Activated T-cell treated with anti-CD3 and anti-CD28 coated beads for 1 hour (primary cell): ENCODE measurements at places on chromosomes 2 and 18.
A peak's percentile ranks its signal among the peaks of the same experiment; 100 is the strongest.

- no peak for DNase-seq
Measured at GRCh38 chr2:231244382-231245248, 46.2 kb downstream of the ARMC9 start.

GRCh38 chr18:61755555-61755954, 137.3 kb downstream of the RNF152 start:
- no peak for DNase-seq

GRCh38 chr2:19752500-19752899, 149.3 kb downstream of the TTC32 start:
- no peak for DNase-seq

DNA sequence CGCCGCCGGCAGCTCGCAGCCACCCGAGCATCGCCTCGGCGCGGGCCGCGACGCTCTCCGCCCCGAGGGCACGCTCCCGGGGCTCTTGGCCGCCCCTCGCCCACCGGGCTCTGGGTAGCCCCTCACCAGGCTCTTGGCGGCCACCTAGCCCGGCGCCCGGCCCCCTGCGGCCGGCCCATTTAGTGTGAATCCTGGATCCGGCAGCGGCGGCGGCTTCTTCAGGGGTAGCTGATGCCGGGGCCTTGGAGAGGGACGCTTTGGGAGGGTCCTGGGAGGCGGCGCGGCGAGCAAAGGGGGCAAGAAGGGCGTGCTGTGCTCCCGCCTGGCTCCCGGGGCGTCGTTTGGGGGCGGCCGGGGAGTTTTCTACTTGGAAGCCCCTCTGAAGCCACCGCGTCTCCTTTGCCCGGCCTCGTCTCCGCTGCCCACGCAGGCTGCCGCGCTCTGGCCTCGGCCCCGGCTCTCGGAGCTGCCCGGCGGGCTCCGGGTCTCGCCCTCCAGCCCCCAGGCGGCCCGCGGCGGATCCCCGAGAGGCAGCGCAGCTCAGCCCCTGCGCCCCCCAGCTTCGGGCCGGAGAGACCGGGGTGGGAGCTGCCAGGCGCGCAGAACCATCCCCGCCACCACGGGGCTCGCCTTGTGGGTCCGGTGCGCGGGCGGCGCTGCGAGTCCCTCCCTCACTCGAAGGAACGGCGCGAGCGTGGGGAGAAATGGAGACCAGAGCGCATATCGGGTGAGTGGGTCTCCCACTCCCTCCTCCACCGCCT, 509 bp downstream of the PIEZO2 start:
- no peak for DNase-seq

- DNase-seq: no peak
Measured at GRCh38 chr2:43192744-43193651, 33.4 kb downstream of the ZFP36L2 start.

- no peak for DNase-seq
Measured at GRCh38 chr2:195824478-195824877, 167.5 kb downstream of the SLC39A10 start.

DNA sequence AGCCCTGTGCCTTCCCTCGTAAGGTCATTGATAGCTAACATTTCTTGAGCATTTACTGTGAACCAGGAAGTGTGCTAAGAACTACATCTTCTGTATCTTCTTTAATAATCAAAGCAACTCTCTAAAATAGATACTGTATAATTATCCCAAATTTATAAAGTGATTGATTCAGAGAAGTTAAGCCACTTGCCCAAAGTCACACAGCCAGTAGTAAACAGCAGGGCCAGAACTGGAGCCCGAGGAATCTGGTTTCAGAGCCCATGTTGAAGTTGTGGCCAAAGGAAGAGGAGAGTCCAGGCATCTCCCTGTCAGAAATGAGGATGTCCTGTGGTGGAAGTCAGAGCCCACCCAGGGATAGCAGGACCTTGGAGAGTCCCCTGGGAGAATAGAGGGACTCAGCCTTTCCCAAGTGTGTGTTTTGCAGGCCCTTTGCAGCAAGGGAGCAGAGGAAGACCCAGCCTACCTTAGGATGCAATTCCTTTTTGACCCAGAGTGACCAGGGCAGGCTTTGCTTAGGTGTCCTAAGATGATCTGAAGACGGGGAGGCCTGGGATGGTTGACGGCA, 134.2 kb downstream of the DYSF start:
- no peak for DNase-seq

DNA sequence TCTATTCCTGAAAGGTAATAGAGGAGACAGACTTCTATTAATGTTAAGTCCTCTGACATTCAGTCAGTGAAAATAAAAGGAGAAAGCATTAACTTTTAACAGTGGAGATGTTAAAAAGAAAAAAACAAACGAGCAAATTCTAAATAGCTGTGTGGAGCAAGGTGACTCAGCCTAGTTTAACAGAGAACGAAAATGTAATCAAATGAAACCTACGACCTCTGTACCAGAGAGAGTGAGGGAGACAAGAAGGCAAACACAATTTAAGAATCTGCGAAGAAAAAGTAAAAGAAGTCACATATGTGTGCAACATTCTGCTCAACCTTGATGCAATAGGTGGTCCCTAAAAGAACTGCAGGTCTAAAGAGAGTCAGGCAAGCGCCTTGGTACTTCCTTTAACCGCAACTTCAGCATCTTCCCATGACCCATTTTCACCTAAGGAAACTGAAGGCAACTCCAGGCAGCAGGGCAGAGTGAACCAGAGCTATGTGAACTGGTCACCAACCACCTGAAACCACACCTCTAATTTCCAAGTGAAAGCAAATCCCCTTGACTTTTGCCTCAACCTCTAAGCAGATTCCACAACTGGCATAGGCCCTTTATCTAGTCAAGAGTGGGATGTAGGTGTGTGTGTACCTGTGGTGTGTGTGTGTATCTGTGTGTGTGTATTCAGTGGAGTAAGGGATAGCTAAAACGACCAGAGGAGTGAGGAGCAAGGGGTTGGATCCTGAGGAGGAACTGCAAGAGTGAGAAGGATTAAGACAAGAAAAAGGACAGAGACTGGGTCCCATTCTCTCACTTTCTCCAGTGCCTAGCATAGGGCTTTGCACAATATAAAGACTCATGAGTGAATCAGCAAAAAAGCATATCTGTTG, 43.0 kb downstream of the FIGN start:
- DNase-seq: no peak

DNA sequence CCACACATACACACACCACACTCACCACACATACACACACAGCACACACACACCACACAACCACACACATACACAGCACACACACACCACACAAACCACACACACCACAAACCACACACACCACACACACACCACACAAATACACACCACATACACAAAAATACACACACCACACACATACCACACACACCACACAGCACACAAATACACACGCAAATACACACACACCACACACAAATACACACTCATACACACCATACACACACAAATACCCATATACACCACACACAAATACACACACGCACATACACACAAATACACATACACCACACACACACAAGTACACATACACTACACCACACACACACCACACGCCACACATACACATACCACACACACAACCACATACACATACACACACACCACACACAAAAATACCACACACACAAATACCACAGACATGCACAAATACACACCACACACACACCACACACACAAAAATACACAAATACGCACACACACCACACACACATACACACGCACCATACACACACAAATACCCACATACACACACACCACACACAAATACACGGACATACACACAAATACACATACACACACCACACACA, 134.6 kb upstream of the TWIST2 start:
- DNase-seq: no peak

DNA sequence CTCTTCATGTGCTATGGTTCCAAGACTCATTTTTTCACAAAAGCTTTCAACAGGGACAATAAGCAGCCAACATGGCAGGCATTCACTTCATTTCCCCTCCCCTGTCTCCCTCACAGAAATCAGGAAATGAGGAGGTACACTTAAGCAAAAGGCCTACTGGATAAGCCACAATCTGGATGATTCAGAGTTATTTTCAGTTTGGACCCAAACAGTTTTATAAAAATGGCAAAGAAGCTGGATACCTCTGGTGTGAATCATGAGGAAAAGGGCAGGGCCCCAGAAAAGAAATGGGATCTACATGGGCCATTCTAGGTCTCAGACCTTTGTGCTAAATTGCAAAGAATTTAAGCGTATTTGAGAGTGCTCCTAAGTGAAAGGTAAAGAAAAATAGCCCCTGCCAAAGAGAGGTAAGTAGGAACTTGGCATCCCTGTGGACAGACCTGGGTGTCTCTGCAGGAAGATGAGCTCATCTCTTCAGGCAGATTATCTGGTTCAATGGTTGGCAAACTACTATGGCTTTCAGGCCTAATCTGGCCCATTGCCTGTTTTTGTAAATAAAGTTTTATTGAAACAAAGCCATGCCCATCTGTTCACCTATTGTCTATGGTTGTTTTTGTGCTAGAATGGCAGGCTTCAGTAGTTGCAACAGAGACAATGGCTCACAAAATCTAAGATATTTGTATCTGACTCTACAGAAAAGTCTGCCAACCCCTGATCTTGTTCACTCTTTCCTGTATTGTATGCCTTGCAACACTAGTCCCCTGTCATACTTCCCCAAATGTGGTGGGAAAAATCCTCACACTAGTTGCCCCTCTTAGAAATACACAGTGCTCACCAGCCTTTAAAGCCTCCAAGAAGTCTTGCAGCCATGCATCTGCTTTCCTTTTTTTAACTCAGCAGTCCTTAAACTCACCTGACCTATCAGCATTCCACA, 315.0 kb downstream of the ALK start:
- no peak for DNase-seq

- DNase-seq: no peak
Measured at GRCh38 chr2:30433541-30434299, 13.3 kb upstream of the LCLAT1 start.

GRCh38 chr2:160635488-160635887, 141.9 kb upstream of the RBMS1 start:
- DNase-seq: no peak

GRCh38 chr18:25425024-25425423, 73.1 kb upstream of the ZNF521 start:
- no peak for DNase-seq

DNA sequence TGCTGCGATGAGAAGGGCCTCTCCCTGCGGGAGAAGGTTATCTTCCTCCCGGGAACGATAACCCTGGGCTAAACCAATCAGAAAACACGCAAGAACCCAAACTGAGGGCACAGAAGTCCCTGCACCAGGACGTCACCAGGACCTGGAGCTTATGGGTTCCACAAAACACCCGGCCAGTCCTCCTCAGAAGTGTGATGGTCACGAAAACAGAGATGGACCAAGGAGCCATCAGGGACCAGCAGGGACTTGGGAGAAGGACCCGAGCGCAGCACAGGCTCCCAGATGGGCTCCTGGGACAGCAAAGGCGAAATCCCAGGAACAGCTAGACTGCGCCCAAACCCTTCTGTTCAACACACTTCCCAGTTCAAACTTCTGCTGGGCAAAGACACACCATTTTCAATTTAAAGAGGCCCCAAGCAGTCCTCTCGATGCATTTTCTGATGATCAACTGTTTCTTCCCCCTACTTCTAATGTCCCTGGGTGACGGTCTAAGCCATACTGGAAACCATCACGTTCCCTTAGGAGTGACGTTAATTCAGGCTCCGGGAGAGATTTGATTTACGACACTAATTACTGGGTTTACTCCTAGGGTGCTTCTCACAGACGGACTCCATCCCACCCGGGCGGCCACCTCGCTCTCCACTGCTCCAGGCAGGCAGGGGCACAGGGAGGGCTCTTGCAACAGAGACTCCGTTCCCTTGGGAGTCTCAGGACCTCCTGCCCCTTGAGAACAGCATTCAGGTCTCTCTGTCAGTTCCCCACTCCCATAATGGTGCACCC, 29.2 kb downstream of the ZNF516 start:
- no peak for DNase-seq

GRCh38 chr2:95005726-95006125, 19.8 kb upstream of the MAL start:
- no peak for DNase-seq

GRCh38 chr2:73828818-73829570, at the start of gene STAMBP:
TSS of gene STAMBP (plus strand) at chr2:73828961. CDS start at chr2:73830857, 1,896 bp downstream.
- peak; percentile 79 for DNase-seq

DNA sequence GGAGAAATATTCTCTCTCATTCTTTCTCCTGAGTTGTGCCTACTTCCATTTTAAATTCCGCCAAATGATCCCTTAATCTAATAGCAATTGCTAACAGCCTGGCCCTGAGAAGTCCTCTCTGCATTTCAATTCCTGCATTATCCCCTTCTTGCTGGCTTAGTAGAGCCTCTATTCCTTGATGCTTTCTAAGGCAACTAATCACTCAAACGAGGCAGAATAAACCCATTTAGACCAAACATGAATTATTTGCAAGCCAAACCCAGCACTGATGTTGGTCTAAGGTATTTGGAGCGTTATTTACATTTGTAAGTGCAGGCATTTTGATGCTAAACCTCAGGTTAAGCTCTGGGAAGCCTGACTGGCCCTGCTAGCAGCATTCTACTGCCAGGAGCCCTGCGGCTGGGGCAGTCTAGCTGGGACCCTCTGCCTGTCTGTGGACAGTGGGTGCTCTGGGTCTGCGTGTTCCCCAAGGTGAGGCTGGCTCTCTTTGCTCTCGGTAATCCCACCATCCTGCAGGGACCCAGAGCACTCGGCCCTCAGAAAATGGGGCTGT, 173.1 kb upstream of the HS6ST1 start:
- DNase-seq: no peak

DNA sequence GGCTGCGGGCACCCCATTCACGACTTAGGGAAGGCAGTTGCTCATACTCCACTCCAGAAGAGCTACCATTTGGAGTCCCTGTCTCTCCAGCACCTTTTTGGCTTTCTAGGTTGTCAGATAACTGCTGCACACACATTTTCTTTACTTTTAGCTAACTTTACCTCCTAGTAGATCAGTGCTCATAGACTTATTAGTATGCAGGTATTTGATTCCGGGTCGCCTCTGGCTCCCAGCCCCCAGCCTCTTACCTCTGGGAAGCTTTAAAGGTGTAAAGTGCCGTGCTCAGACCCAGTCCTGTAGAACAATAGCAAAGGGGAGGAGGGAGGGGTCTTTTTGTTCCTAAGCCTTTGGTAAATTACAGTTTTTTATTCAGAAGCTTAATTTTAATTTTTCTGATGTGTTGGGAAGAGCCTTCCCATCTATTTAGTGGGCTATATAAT, 102.9 kb downstream of the SPTBN1 start:
- DNase-seq: no peak

GRCh38 chr2:1375794-1376193, 37.5 kb upstream of the TPO start:
- DNase-seq: no peak

DNA sequence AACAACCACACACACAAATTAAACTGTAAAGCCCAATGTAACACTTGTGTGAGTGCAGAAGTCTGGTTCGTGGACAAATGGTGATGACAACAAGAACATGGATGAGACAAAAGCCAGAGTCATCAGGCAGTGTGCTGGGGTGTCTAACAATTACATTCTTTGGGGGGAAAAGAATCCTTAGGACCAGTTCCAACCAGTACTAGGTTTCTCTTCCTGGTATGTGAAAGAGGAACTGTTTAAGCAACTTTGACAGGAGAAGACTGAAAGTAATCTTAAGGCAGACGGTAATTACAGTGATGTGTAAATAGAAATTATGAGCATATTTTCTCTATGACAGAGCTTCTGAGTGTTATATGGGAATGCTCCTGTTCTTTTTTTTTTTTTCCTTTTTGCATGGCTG, 133.4 kb downstream of the AFF3 start:
- no peak for DNase-seq
